ENCODE measurements at places on chromosomes 3 and 15.
A peak's percentile ranks its signal among the peaks of the same experiment; 100 is the strongest.

GRCh38 chr3:159378396-159379194 is 576.7 kb downstream of the MFSD1 start:
- ATAC-seq: no peak
- H3K4me3 ChIP-seq: no peak overlapping the region
- no peaks in the 10 kb centered on the region for H3K27me3 ChIP-seq
- H3K27ac ChIP-seq: no peak overlapping the region
- no peaks in the 10 kb centered on the region for H3K4me1 ChIP-seq
- H3K36me3 ChIP-seq: no peaks in the 10 kb centered on the region

DNA sequence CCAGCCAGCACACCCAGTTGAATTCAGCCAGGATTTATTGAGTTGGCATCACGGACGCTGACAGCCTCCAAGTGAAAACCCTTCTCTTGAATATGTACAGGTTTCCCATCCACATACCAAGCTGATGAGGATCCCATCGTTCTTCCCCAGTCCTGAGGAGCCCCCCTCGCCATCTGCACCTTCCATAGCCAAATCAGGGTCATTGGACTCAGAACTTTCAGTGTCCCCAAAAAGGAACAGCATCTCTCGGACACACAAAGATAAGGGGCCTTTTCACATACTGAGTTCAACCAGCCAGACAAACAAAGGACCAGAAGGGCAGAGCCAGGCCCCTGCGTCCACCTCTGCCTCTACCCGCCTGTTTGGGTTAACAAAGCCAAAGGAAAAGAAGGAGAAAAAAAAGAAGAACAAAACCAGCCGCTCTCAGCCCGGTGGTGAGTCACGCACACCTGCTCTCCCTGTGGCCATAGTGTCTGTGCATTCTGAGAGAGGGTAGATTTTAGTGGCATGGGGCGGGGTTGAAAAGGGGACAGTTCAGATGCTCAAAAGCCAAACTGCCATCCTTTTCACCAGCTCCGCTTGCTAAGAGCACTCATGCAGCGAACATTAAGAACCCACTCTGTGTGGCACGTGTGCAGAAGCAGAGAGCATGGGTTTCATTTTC is 51.2 kb downstream of the KLHL25 start:
- no peaks in the 10 kb centered on the region for H3K27me3 ChIP-seq
- no peaks in the 10 kb centered on the region for H3K4me1 ChIP-seq
- no peak overlapping the region for H3K4me3 ChIP-seq
- no peak for ATAC-seq
- H3K27ac ChIP-seq: no peak overlapping the region

- no peaks in the 10 kb centered on the region for H3K27me3 ChIP-seq
- no peaks in the 10 kb centered on the region for H3K36me3 ChIP-seq
- H3K4me1 ChIP-seq: peaks cover 24% of the 10 kb centered on the region
- H3K4me3 ChIP-seq: no peak within 1 kb of the TSS
- peak; percentile 59 for ATAC-seq
Measured at GRCh38 chr3:32951410-32951811, at the start of gene CCR4. CCR4 (plus strand) TSS chr3:32951644; CDS start chr3:32953423, 1,779 bp downstream.

DNA sequence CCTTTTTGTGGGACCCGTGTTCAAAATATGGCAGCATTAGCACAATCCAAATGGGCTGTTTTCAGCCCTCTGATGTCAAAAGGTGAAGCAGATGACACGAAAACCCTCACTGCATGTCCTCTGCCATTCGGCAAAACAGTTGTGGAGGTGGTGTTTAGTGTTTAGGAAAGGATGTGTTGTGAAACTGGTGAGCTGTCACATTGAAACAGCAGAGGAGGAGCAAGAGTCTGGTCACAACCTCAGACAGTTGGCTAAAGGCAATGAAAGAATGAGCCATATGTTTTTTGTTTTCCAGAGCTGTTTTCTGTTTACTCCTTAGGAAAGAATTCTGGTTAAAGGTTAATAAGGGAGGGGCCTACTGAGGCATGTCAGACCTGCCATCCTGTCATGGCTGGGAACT is 140.7 kb downstream of the VPS8 start:
- no peak for ATAC-seq
- no peak overlapping the region for H3K4me3 ChIP-seq
- no peak overlapping the region for H3K27ac ChIP-seq
- peaks cover 52% of the 10 kb centered on the region for H3K36me3 ChIP-seq

Measured in stimulated activated memory B cell treated with anti-CD40 and anti-IgM and Interleukin-4, amounts not matched to agents 10 μg/mL and 1 μg/mL and 100 μg/mL, for 72 hours (primary cell).